ENCODE measurements at places on chromosomes 3 and 15.

GRCh38 chr3:18236726-18237125, 188.4 kb downstream of the SATB1 start:
- no peak for DNase-seq

GRCh38 chr3:32706348-32707025, 21.5 kb downstream of the CNOT10 start:
- DNase-seq: no peak

DNA sequence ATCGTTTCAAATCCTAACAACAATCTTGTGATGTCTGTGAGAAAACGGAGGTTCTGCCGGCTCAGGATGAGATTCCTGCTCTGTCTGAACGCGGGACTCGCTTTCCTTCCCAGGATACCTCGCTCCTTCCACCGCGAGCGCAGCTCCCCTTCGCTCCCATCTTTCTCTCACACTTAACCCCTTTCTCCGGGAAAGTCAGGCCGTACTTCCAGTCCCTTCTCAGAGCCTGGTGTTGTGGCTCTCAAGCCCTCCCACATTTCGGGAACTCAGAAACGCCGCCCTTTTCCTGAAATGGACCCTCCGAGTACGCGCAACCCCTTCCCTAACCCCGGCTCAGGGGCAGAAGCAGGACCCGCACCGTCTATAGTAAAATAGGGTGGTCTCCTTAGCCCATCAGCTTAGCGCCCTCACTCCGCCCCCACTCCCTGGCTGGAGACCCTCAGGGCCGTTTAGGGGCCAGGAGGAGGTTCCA, 378 bp upstream of the FEM1B start:
- no peak for DNase-seq

DNA sequence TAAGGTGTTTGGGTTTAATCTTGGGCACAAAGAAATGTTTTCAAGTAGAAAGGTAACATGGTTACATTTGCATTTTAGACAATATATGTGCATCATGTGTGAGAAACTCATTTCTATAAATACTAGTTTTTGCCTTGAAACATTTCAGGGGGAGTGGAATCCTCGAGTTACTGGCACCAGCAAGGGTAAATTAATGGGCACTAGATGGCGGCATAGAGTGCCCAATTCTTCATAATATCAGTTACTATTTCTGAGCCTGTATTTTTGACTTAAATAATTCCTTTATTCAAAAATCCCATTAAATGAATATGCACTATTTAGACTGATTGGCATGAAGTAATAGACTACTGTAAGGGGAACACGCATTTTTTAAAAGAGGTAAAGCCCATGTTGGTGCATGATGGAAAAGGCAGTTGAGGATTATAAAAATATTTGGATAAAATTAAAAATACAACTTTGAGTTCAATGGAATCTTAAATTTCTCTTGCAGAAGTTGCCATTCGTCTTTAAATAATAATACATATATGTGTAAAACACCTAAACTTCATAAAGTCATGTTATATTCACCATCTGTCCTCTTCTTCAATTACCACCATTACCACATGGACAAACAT, 106.3 kb downstream of the ZBTB20 start:
- no peak for DNase-seq

GRCh38 chr15:88255087-88255483, 1.5 kb downstream of the NTRK3 start:
- no peak for DNase-seq

GRCh38 chr15:48647962-48648361, 2.5 kb upstream of the FBN1 start:
- DNase-seq: no peak

DNA sequence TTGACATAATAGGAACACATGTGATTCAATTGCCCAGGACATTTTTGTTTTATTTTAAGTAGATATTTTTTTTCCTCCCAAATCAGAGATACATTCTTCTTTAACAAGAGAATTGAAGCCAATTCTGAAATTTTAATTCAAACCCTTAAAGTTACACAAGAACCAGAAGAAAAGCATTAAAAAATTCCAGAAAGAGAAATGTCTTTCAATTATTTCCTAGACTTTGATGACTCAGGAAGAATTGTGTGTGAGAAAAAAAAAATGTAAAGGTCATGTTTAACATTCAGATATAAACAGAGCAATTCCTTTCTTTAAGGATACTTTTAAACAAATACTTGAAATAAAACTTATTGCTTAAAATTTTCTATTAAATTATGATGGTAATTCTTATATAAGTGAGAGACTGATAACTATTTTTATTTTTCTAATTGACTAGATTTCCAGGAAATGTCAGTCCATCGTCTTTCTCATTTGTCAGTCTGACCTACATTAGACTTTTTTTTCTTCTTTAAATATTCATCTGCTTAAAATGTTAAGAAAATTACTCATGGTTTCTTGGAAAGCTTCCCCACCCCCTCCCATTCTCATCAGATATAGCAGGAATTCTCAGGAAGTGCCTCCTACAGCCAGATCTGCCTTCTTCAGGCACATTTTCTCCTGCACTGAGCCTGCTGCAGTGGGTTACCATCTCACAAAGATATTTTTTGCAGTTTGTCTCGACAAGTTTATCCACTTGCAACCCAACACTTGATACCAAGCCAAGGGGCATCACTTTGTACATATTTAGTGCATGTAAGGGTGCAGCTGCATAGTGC, 261.8 kb upstream of the CBLB start:
- no peak for DNase-seq

- no peak for DNase-seq
These were observed 18.7 kb downstream of the PAQR5 start for GRCh38 chr15:69317392-69317841.

- no peak for DNase-seq
These were observed 53.1 kb upstream of the ULK4 start for GRCh38 chr3:42014921-42015533.

DNA sequence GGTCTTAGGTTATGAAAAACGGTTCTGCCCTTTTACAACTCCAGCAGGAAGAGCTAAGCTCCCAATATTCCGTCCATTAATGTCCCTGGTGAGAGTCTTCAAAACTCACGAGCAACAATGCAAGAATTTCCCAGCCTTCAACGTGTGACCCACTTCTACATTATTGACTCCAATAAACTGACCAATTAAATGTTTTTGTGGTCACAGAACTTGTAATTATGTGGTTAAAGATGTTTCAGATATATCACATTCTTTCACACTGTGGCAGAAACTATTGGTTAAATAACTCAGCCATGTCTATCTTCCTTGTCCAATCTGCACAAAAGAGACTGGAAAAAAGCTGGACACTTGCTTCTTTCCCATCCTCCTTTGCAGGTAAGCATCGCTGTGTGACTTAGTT, 286.6 kb upstream of the ADAMTS9 start:
- DNase-seq: no peak

- no peak for DNase-seq
These were observed 52.2 kb upstream of the RORA start for GRCh38 chr15:61281328-61281727.

DNA sequence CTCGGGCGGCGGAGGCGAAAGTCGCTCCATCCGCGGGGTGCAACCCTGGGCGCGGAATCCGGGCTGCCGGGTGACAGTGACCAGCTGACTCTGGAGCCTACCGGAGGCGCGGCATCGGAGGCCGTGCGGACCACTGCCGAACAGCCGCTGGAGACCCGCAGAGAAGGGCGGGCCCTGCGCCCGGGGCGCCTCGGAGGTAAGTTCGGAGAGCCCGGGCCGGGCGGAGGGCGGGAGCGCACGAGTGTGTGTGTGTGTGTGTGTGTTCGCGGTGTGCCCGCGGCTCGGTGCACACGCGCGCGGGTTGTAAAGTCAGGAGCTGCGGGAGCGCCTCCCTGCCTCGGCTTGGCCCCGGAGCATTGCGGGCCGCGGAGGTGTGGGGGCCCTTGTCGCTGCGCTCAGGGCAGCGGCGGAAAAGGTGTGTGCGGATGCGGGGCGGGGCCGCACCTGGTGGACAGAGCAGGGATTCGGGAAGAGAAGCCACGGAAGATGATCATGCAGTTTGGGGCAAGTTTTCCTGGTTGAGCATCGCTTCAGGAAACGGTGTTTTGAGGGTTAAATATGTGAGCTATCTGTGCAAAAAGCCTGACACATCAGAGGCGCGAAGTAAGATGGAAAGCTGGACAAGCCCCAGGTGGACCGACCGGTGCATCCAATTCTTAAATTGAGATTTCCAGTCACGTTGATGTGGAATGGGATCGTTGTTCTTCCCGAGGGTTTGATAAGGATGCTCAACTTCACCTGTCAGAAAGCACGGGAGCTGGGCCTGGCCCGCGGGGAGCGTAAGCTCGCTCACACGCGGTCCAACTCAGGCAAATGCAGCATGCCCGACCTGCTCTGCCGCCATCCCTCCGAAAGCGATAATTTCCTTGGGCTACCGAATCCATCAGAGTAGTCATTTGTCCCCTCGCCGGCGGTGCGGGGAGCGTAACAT, 474 bp downstream of the MINAR1 start:
- DNase-seq: no peak

GRCh38 chr3:51896607-51897305, 6.4 kb downstream of the IQCF1 start:
- no peak for DNase-seq

DNA sequence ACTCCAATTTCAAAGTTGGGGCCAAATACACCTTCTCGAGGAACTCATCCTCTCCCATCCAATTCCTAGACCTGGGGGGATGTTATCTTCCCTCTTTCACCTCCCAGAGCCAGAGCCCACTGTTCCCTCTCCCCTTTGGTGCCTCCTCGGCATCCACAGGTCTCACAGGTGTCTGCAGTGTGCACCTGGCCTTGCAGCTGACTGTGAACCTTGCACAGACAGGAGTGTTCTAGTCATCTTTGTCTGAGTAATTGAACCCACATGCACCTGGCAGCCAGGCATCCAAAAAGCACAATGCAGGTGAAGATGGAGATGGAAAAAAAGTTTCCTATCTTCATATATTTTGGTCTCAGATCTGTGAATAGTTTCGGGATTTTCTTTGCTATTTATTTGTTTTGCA, 30.8 kb downstream of the PCOLCE2 start:
- DNase-seq: no peak

DNA sequence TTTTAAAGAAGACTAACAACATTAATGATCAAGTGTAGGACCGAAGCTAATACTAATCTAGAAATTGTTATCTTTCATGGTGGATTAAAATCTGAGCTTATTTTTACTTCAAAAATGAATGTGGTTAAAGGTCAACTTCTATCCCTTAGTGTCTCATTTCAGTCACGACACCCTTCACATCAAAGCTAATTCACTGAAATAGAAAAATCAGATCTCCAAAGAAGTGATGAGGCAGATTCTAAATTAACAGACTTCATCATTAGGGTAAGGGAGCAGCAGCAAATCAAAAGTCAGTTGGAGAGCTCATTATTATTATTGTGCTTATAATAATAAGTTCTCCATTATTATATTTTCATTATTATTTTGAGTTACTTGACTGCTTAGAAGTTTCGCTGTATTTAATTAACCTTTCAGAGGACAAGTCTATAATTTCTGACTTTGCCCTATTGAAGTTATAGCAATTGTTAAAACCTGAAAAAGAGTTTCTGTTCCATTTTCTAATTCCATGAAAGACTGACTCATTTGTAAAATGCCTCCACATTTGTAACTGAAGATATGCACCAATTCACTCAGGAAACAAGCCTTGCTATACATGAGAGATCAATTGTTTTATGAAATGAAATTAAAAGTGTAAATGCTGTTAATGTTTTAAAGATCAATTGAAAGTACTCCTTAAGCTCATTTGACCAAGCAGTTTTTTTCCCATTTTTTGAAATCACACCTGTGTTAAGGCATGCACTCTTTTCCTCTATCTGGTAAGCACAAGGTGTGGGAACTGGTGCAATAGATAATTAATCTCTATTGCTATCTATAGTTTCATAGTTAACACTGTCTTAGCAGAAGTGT, 23.1 kb upstream of the CMC1 start:
- no peak for DNase-seq

DNA sequence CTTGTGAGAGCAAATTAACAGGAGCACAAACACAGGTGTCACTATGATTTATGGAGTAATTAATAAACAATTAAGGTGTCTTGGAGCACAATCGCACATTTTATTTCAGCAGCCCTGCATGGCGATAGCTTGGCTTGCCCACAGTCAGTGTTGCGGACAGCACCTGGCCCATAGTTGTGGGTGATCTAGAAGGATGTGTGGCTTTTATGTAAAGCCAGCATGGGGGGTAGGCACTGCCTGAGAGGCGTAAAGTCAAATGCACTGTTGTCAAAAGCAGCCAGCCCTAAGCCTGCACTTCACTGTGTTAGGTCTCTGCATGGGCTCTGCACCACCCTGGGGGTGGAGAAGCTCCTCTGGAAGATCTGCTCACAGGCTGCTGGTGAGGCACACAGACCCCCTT, 177.4 kb upstream of the PPP2R3A start:
- DNase-seq: no peak

GRCh38 chr3:168285506-168285905, 189.8 kb upstream of the GOLIM4 start:
- DNase-seq: no peak
